ENCODE measurements at places on chromosomes 5 and 9.

GRCh38 chr9:89524963-89525362 lies 27.1 kb upstream of the SEMA4D start:
- DNase-seq: no peak

DNA sequence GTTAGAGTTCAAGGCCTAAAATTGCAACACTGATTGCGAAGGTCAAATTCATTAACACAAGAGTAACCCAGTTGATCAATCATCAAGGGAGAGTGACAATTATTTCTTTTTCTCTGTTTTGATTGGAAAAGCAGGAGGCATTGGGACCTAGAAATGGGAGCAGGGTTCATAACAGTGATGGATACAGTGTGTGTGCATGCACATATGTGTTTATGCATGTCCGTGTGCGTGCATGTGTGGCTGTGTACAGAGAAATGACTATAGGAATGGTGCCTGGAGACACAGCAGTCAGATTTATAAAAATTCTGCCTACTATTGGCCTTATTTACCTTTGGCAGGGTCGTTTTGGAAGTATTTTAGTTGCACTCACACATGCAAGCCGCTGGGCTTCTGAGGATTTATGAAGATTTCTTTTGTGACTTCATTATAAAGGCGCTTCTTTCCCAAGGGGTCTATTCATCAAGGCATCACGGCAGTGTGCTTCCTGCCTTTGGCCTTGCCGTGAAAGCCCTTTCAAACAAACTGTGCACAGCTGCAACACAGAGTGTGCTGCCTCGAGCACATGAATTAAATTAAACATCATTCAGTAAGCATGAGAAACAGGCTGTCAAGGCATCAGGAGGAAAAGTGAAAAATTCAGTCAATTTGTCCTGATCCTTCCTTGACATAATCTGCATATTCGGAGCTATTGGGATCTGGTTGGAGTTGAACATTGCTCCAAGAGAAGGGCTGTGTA lies 122.8 kb upstream of the PUM3 start:
- DNase-seq: no peak

GRCh38 chr9:96009690-96010472 lies 134.4 kb downstream of the ERCC6L2 start:
- peak; percentile 82 for DNase-seq

- no peak for DNase-seq
These were observed 202.6 kb downstream of the PIK3R1 start for GRCh38 chr5:68418201-68418600.

DNA sequence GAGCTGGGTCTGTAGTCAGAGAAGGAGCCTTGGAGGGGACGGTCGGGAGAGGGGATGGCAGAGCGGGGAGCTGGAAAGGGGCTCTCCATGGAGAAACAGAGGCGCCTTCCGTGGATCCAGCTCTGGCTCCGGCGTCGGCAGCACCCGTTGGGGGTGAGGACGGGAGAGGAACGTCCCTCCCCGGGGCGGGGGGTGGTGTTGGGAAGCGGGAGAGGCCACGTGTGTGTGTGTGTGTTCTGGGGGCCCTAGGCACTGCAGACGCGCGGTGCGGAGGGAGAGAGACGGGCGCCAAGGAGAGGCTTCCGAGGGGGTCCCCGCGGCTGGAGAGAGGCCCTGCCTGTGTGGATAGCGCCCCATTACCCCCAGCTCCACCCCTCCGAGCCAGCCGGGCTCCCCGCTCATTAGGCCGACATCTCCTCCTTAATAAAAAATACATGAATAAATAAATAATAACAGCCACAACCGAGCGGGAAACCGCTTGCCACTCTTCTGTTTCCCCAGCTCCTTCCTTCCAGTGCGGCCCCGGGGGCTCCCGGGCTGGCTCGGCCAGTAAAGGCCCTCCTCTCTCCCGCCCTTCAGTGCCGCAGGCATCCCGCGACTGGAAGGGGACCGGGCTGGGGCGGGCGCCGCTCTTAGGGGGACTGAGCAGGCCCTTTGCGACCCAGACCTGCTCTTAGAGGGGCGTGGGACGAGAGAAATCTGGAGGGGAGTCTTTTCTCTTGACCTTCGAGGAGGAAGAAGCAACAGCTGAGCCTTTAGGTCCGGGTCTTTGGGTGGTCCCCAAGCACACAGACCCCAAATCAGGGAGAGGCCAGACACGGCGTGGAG lies 71.3 kb upstream of the ARAP3 start:
- no peak for DNase-seq

Measured in MV-4-11 (cell line).